ENCODE measurements at places on chromosomes 1 and 21.

DNA sequence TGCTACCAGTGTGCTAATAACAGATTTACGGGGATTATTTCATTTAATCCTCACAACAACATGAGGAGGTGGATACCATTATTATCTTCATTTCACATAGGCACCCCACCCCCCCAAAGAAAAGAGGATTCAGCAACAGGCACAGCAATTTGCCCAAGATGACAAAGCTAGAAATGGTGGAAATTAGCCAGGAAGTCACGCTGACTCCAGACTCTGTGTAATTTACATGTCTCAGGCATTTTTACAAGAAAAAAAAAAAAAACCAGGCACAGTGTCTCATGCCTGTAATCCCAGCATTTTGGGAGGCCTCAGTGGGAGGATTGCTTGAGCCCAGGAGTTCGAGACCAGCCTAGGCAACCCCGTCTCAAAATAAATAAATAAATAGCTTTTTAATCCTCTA is 37.5 kb upstream of the PRDM2 start:
- DNase-seq, result no peak

- DNase-seq, result no peak
Measured at GRCh38 chr21:35908311-35909078, 151.8 kb downstream of the SETD4 start.

DNA sequence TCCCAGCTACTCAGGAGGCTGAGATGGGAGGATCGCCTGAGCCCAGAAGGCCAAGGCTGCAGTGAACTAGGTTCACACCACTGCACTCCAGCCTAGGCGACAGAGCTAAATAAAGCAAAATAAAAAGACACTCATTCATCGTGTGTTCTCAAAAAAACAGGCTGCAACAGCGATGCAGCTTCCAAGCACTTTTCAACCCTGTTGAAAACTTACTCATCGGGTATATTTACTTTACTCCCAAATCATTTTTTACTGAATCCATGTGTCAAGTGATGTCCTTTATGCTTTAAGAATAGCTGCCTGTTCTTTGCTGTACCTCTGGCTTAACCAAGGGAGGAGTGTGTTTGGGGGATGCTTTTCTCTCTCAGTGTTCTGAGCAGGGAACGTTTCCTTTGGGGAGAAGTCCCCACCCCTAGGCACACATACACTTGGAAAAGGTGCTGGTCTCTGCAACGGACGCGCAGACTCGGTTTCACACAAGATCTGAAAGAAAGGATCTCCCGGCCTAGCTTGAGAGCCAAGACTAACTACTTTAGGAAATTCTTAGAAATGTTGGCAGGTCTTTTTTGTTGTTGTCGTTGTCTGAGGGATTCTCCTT is 1.4 kb downstream of the MAP1LC3C start:
- no peak for DNase-seq

- peak; percentile 37 for DNase-seq
Measured at GRCh38 chr1:35577071-35577998, 4.2 kb downstream of the TFAP2E start.

GRCh38 chr1:197076585-197076984 is 9.5 kb upstream of the F13B start:
- no peak for DNase-seq

DNA sequence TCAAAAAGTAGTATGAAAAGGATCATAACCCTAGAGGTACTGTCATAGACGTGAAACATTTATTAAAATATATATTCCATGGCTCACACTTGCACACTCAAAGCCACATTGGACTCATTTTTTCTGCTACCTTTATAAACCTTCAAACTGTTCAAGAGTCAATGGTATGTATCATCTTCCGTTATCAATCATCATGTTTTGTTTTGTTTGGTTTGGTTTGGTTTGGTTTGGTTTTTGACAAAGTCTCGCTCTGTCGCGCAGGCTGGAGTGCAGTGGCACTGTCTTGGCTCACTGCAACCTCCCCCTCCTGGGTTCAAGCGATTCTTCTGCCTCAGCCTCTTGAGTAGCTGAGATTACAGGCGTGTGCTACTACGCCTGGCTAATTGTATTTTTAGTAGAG is 1.8 kb downstream of the IFNAR2 start:
- DNase-seq, result no peak

- peak; percentile 68 for DNase-seq
Measured at GRCh38 chr21:32413697-32414578, 1.4 kb downstream of the EVA1C start.

- no peak for DNase-seq
Measured at GRCh38 chr1:162111572-162111971, 42.1 kb downstream of the NOS1AP start.

DNA sequence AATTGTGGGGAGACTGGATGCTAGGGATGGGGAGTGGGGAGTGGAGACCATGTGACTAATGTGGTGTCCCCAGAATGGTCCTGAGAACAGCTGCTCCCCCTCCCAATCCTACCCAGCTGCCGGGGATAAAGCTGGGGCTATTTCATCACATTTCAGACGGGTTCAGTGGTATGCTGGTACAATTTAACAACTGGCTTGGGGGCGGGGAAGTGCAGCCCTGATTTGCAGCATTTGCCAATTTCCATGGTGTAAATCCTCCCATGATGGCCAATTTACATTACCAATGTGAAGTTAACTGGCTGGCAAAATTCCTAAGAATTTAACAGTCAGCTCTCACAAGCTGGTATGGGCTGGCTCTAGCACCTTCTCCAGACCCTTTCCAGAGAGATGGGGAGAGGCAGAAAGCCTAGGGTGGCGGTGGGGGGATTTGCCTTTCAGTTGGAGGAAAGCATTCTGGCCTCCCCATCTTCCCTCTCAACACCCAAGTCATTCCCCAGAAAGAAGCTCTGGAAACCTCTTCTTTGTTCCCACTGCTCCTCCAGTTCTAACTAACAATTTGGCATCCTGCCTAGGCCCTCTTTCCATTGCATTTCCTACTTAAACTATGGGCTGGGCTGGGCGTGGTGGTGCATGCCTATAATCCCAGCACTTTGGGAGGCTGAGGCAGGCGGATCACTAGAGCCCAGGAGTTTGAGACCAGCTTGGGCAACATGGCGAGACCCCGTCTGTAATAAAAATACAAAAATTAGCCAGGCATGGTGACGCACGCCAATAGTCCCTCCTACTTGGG is 11.3 kb upstream of the ADGRB2 start:
- DNase-seq, result no peak

GRCh38 chr21:32819694-32820093 is 48.1 kb upstream of the PAXBP1 start:
- no peak for DNase-seq

- peak; percentile 93 for DNase-seq
Measured at GRCh38 chr1:97849345-97850340, 71.2 kb downstream of the DPYD start.

GRCh38 chr1:200184196-200184595 is 156.7 kb downstream of the NR5A2 start:
- DNase-seq, result peak; percentile 73

DNA sequence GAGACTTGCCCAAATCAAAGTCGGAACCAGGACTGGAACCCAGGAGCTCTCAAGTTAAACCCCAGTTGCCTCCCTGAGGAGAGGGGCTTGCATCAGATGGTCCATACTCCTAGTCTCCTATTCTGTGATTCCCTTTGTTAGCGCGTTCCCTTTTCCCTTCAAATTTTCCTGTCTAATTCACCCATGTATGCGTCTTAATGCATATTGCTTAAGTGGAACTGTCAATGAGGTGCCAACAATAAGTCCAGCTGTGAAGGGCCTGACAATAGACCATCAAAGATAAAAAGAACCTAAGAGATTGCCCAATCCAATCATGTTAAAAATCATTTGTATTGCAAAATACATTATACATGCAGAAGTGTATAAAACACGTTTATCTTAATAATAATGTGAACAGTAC is 634 bp upstream of the SPATA6 start:
- no peak for DNase-seq

DNA sequence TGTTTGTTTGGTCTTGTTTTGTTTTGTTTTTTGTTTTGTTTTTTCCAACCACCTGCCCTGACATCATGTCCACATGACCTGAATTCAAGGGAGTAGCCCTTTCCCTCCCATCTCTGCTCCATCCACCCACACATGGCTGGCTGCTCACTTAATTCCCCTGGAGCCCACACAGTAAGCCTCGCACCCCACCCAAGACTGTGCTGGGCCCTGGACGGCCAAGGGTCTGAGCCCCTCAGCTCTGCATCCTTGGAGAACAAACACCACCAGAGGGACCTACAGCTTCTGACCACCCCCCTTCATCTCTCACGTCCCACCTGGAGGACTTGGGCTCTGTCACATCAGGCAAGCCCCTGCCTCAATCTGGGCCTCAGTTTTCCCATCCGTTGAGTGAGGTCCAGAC is 39.1 kb downstream of the MATN1 start:
- DNase-seq, result no peak

DNA sequence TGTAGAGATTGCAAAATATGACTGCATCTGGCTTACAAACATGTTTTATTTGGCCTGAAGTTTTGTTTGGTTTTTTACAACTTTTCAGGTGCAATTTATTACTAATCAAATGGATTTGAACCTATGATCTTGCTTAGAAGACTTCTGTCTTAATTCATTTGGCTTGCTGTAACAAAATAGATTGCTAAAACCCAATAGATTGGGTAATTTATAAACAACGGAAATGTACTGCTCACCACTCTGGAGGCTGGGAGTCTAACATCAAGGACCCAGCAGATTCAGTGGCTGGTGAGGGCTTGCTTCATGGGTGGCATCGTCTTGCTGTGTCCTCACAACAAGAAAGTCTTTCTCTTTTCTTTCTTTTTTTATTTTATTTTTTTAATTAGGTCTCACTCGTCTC is 72.9 kb downstream of the LBR start:
- DNase-seq, result no peak

DNA sequence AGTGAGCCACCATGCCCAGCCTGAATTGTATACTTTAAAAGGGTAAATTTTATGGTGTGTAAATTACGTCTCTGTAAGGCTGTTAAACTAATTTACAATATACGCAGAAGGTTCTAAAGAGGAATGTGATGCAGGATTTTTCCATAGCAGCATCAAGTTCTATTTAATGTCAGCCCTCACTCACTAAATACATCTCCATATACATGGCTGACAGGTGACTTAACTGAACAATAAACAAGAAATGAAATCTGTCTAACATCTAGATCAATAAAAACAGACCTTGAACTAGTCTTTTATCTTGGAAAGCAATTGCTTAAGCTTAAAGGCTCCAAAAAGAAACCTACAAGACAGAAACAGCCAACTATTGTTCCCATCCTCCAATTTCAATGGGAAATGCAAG is 121.5 kb upstream of the MAP1LC3C start:
- DNase-seq, result no peak

GRCh38 chr1:242428399-242429190 is 95.9 kb downstream of the PLD5 start:
- no peak for DNase-seq

GRCh38 chr1:39671793-39672550 is at the start of gene NT5C1A:
NT5C1A (minus strand) TSS chr1:39672107; CDS start chr1:39672038, 69 bp downstream.
- DNase-seq, result no peak

GRCh38 chr1:153478047-153478691 is 17.7 kb upstream of the S100A7 start:
- no peak for DNase-seq

DNA sequence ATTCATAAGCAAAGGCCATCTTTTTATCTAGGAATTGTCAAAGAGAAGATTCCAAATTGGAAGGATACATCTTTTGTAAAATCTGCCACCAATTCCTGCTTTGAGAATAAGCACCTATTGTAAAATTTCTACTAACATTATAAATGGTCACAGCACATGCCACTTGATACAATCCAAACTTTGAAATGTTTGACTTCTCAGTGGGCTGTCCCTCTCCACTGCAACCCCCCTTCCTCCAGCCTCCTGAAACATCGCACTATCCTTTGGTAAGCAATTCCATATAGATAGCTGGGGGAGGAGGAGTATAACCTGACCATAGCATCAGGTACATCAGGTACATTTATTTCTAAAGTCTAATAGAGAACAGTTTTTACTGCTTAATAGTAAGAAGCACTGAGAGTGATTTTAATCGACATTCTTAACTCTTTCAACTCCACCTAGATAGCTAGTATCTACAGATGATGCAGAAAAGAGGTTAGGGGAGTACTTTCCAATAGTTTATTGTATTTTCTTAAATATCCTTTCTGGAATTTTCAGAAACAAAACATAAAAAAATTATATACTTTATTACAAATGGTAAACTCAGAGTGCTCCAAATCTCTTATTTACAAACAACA is 2.9 kb downstream of the JUN start:
- peak; percentile 38 for DNase-seq

GRCh38 chr1:178921499-178921898 is 50.6 kb upstream of the ANGPTL1 start:
- DNase-seq, result no peak

DNA sequence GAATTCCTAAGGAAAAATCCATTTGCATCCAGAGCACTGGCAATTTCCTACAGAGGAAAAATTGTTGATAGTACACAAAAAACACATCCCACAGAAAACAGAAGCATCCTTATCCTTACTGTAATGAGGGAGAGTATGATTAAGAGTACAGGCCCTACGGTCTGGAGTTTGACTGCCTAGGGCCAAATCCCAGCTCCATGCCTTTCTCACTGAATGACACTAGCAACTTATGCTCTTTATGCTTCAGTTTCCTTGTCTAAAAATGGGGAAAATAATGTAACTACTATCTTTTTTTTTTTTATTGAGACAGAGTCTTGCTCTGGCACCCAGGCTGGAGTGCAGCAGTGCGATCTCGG is 27.8 kb upstream of the CEP350 start:
- no peak for DNase-seq

GRCh38 chr1:43554444-43554992 is 23.8 kb downstream of the PTPRF start:
- no peak for DNase-seq

DNA sequence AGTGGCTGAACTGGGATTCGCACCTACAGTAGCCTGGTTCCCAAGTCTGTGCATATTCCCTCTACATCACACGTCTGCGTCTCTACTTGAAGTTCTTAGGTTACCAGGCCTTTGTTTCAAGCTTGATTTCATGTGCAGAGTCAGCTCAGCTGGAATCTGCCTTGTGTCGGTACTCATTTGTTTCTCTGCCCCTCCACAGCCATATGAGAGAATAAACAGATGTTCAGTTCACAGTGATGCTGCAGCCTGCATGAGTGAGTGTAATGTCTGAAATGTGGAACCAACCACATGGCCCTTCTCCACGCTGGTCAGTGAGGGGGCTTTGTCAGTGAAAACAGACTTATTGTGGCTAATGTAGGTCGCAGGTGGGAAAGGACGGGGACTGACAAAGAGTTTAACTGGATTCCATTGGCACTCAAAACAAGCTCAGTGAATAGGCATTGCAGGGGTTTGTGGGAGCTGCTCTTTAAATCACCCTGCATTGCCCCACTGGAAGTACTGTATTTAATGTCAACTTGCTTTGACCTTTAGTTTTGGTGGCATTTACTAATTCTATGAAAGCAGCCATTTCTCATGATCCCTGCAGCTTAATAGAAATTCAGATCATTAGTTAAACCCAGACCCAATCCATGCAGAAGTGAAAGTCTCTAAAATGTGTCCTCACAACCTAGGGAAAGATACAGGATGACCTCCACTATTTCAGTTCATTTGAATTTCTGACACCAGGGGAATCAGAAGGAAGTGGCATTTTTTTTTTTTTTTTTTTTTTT is 136.4 kb upstream of the FAM78B start:
- no peak for DNase-seq

DNA sequence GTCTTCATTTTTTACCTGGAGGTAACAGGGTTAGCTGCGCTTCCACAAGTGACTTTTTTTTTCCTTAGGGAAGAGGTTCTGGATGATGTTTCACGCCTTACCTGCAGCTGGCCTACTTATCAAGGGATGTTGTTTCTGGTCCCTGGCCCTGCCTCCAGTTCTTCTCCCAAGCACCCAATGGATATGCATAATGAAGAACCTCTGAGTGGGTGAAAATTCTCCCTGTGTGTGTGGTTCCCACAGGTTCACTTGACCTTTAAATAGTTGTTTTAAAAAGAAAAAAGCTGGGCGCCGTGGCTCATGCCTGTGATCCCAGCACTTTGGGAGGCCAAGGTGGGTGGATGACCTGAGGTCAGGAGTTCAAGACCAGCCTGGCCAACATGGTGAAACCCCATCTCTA is 31.8 kb upstream of the DPT start:
- no peak for DNase-seq

All from endothelial cell of umbilical vein (primary cell).